ENCODE measurements at places on chromosomes 3 and 15.
A peak's percentile ranks its signal among the peaks of the same experiment; 100 is the strongest.

DNA sequence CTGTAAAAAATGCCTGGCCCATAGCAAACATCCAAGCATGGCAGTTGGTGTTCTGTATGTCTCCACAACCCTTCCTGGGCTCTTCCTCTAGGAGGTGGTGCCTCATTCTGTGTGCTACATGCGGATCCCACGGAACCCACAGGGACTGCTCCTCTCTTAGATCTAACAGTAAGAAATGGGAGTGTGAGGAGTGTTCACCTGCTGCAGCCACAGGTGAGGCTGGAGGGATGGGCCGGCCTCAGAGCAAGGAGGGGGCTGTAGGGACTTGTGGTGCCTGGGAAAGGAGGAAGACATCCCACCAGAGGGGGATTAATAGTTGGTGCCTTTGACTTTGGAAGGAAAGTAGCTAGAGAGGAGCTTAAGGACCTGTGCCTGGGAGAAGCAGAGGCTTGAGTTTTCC is 22.2 kb downstream of the SEMA3G start:
- DNase-seq, result no peak

- DNase-seq, result no peak
Observed at GRCh38 chr3:22441711-22442110, 690.7 kb upstream of the ZNF385D start.

GRCh38 chr15:25824618-25825017 is 38.5 kb downstream of the ATP10A start:
- DNase-seq, result no peak

GRCh38 chr15:48868023-48868422 is 9.9 kb upstream of the EID1 start:
- DNase-seq, result no peak

- no peak for DNase-seq
Observed at GRCh38 chr3:50068134-50068533, 20.6 kb upstream of the RBM5 start.

GRCh38 chr3:186133980-186134379 is 25.1 kb upstream of the ETV5 start:
- no peak for DNase-seq

GRCh38 chr15:72237853-72238224 is 6.8 kb upstream of the PKM start:
- no peak for DNase-seq

DNA sequence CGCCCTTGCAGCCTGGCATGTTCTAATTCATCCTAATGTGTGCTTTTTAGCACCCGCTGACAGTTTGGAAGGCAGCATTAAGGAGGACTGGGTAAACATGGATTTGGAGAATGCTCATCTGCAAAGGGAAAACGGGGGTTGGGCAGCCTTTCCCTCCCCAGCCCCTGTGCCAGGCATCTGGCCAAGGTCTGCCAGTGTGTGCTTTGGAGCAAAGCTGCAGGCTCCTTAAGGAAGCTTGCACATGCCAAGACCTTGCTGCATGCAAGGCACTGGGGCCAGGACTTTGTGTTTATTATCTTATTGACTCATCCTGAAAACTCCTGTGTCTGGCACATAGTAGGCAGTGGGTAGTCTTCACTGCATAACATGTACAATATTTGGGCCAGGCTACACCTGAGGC is 20.1 kb downstream of the FAM3D start:
- no peak for DNase-seq

DNA sequence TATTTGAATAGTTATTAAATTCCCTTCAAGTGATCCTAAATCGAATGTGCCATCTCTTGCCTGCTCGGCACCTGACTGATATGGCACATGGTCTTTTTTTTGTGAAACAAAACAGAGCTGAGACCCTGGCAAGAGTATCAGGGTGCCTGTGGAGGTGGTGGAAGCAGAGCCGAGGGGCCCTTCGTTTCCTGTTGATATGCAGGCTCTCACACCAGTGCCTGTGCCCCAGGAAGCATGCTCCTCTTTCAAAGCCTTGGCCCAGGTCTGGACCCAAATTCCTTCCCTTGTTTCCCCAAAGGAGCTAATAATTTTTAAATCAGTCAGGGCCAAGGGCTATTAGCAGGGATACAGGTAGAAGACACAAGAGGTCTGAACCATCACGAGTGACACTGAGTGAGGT is 21.5 kb upstream of the MRPS22 start:
- DNase-seq, result no peak

DNA sequence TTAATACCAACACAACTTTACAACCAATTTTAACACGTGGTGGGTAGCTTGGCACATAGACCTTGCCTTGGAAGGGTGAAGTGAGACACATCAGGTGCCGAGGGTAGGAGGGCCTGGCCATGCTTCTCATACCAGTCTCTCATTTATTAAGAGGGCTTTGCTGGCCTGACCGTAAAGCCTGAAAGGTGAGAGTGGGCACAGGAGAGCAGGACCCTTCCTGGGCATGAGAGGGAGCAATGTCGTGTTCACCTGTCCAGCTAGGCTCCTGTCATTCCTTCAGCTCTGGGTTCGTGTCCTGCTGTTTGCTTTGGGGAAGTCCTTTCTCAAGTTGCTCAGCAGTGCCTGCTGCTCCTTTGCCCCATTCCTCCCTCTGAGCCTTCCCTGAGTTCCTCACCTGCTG is 294.4 kb downstream of the EPHB1 start:
- no peak for DNase-seq

DNA sequence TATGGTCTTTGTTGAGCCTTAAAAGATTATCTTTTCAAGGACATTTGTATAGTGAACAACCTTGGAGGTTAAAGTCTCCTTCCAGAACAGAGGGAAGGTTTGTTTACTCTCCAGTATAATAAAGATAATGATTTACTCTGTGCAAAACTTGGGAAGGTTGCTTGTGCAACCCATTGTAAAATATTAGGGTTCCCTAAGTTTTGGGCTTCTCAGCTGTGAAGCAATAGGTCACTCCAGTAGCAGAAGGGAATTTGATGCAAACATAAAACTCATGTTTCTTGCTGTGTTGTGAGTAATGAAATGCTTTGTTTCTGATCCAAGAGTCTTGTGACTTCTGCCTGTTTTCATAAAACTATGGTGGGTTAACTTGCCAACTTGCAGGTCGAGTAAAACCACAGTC is 177.5 kb downstream of the SUCNR1 start:
- DNase-seq, result no peak

DNA sequence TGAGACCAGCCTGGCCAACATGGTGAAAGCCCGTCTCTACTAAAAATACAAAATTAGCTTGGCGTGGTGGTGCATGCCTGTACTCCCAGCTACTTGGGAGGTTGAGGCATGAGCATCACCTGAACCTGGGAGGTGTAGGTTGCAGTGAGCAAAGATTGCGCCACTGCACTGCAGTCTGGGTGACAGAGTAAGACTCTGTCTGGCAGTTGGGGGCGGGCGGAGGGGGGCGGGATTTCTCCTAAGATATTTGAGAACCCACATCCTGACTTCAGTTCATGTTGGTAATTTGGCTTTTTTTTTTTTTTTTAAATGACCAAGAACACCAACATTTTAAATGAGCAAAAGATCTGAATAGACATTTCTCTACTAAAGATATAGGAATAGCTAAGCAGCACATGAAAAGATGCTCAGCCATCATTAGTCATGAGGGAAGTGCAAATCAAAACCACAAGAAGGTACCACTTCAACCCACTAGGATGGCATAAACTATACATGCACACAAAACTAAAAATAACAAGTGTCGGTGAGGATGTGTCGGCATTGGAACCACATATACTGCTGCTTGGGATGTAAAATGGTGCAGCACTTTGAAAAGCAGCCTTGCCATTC is 75.6 kb upstream of the LMOD3 start:
- DNase-seq, result no peak

DNA sequence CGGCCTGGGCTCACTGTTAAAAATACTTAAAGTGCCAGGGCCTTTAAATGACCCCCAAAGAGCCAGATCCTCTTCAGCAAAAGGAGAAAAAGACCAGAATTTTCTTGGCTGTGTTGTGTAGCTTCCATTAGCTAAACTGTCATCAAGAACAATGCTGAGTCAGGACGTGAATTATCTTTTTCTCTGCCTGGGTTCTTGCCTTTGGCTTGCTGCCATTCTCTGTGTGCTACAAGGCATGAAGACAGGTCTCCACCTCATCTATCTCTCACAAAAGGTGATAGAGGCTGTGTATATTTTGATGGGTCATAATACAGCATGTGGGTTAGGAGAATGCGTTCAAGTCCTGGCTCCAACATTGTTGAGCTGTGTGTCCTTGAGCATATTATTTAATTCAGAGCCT is 52.4 kb upstream of the SELENOK start:
- no peak for DNase-seq

GRCh38 chr15:90002428-90002844 is 1.3 kb downstream of the ZNF710 start:
- no peak for DNase-seq

DNA sequence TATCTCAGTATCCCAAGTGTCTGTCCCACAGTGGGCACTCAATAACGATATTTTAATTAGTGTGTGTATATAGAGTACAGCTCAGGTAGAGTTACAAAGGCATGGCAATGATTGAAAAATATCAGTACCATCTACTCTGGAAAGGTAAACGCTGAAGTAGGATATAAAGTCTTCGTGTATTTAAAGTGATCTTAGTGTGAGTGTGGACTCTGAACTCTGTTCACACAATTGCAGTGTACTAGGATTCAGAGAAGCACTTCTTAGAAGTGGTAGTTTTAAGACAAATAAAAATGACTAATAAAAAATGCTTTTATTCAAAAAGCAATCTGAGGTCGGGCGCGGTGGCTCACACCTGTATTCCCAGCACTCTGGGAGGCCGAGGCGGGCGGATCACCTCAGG is 62.9 kb upstream of the RAP2B start:
- DNase-seq, result no peak

DNA sequence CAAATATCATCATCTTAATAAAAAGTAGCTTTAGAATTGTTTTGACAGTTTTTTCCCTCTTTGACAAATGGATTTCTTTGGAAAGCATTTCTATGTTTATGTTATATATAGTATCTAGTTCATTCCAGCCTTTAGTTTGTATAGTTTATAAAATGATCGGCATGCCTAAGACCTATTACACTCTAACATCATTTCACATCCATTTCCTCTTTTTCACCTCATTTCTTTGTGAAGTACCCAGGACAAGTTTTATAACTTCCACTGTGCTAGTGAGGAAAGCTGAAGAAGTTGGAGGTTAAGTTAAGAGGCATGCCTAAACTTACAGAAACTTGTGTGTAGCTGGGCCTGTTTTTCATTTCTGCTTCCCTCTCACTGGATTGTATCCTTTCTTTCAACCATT is 178.4 kb downstream of the TP63 start:
- DNase-seq, result no peak

- DNase-seq, result no peak
Observed at GRCh38 chr3:177813322-177813721, 616.0 kb upstream of the TBL1XR1 start.

DNA sequence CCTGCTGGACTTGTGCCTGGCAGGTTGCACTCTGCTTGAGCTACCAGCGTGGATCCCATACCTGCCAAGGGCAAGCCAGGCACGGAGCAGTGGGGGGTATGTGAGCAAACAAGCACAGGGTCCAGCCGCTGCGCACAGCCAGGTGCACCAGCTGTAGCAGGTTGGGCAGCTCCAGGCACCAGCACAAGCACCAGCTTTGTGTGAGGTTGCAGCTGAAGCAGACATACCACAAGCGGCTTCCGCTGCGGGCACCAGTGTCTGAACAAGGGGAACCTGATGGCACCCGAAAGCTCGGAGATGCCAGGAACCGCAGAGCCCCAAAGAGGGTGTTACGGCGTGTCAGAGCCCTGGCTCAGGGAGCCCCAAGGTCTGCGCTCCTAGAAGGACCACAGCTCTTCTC is 472.7 kb upstream of the ARL6 start:
- DNase-seq, result no peak

DNA sequence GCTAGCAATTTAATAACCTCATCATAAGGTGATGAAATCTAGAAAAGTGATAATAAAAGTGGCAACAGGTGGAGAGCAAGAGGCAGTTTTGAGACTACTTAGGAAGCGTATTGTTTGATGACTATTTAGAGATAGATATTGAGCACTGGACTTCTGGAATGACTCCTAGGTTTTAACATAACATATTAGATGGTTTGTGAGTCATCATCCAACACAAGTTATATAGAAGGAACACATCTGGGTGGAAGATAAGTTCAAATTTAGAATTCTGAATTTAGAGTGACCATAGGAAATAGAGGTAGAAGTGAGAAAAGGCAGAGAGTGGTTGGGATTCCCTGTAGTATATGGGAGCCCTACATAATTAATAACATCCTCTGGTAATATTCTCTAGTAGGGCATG is 282.8 kb upstream of the ALCAM start:
- DNase-seq, result no peak

DNA sequence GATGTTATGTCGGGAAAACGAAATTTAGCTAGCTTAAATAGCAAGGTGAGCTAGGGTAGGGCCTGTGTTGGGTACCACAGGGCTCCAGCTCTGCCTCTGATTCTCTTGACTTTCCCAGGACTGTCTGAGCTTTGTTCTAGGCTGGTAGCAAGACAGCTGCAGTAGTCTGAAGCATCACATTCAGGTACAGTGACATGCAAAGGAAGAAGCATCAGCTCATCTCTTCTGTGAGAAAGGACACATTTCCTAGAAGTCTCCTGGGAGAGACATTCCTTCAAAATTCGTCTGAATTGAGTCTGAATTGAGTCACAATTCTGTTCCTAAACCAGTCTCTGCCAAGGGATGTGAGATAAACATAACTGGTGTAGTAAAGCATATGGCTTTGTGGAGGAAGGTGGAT is 8.5 kb upstream of the UBXN7 start:
- no peak for DNase-seq

DNA sequence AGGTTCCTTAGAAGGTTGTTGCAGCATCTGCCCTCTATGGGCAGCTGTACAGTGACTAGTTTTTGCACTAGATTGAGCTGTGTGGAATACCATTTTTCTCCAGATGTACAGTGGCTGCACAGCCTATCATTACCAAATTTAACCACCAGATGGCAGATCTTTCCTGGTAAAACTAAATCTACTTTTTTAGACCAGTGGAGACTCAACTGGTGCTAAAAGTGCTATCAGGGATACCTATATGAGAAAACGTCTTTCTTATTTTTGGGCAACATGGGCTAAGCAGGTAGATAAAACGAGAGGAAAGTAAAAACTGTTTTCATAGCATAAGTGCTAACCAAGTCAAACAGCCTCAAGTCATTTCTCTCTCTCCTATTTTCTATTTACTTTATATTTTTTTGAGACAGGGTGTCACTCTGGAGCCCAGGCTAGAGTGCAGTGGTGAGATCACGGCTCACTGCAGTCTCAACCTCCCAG is 21.2 kb downstream of the IGSF10 start:
- DNase-seq, result peak; percentile 63

DNA sequence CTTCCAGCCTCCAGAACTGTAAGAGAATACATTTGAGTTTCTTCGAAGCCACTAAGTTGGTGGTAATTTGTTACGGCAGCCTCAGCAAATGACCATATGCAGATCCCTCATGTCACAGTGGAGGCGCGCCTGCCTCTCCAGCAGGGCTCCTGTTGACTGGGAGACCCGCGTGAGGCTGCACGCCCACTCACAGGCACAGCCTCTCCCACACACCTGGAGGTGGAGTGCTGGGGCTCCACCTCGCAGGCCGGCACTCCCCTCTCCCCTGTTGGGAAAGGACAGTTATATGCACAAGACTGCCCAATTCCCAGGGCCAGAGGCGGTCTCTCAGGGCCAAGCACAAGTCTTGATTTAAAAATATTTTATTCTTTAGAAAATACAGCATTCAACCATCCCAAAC is 2.8 kb upstream of the TLR9 start:
- DNase-seq, result no peak

Data from right renal cortex interstitium (tissue), 3 donors.